ENCODE measurements at places on chromosomes 1 and 21.

GRCh38 chr1:237482777-237483176 lies 407.9 kb downstream of the ZP4 start:
- no peak for DNase-seq

- DNase-seq: no peak
These were observed 12.9 kb downstream of the GPA33 start for GRCh38 chr1:167077128-167077867.

- no peak for DNase-seq
These were observed at the start of gene SERTAD4 for GRCh38 chr1:210232511-210233215. SERTAD4 (plus strand) TSS chr1:210232796; CDS start chr1:210237961, 5,165 bp downstream.

- DNase-seq: no peak
These were observed 546.8 kb downstream of the RWDD3 start for GRCh38 chr1:95780836-95781235.

DNA sequence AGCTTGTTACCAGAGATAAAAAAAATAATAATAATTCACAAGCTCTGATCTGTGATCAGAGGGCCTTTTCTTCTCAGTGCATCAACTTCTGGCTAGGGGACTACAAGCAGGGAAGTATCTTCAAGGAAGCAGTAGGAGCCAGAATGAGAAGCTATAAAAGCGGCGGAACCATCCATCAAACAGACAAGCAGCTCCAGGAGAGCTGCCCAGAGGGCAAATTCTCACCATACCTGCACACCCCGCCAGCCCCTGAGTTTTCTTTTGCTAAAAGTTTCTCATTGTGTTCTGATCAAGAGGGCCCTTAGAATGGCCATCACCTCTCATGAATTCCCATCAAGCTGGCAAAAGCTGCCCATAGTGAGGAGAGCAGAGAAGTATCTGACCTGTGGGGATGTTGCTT lies 99.4 kb downstream of the SMYD2 start:
- DNase-seq: no peak

DNA sequence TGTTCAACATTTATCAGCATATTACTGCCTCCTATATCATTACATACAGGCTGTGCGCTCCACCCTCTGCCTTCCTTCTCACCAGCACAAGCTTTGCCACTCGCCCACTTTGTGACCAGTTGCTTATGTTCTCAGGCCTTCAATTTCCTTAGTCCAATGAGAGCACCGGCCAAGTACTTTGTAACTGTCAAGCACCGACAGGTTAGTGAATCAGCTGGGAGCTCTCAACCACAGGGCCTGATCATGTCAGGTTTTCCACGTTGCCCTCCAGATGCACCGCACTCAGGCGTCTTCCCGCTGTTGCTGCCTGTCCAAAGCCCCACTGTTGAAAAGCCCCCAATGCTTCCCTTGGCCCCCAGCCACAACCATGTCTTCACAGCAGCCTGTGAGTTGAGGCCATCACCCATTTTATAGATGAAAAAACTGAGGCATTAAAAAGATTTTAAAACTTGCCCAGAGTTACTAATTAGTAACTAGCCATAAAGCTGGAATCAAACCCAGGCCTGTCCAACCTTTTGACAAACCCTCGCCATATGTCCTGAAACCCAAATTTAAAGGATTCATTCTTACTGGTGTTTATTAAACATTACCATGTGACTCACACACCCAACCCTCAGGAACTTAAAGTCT lies 3.4 kb upstream of the KCNN3 start:
- DNase-seq: no peak

GRCh38 chr1:6948861-6949260 lies 163.6 kb downstream of the CAMTA1 start:
- no peak for DNase-seq

DNA sequence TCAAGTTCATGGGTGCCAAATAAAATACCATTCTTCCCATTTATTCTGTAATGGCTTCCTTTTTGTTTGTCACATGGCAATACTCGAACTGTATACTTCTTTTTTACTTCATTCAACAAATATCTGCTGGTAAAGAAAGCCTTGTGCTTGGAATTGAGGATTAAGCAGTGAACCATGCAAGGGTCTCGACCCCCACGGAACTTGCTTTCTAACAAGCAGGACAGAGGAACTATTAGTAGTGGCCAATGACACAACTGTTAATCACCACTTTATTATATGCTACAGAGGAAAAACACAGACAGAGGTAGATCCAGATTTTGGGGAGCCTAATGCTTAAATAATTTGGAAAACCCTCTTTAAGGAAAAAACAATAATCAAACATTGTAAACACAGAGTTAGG lies 542.2 kb downstream of the DPYD start:
- DNase-seq: no peak

GRCh38 chr1:150557813-150558212 lies 8.6 kb downstream of the ADAMTSL4 start:
- DNase-seq: no peak

DNA sequence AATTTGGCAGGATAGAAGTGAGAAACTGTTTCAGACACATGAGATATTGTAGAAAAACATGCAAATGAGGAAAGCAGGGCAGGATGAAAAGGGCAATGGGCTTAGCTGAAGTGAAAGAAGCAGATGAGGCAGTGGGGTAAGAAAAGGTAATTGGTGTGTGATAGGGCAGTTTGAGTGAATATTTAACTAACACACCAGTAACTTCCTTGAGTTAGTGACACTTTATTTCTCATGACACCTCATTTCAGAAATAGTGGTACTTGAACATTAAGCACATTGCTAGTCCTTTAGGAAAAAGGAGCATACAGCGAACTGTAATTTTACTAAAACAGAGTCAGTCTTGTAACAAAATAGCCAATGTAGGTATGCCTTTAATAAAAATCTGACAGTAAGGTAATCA lies 415.0 kb downstream of the DPYD start:
- DNase-seq: no peak

All from A549 (cell line).